NCI-H774 (cell line): ENCODE measurements at places on chromosomes 3 and 15.

DNA sequence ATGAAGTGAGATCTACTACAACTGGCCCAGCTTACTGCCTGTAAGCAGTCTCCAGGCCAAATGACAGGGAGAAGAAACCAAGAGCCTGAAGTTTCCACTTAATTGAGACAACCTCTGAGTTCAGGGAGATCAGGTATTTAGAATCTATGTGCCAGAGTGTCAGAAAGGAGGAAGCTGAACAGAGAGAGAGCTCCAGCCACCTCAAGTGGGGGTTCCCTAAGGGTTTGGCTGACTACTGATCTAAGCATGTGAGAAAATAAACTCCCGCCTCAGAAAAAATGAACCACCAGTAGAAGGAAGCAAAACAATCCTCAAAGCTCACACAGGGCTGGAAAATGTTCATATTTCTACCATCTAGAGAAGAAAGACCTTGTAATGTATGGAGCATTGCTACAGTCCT, 25.0 kb downstream of the ADAM10 start:
- no peak for DNase-seq

GRCh38 chr3:69248436-69248835, 126.0 kb upstream of the LMOD3 start:
- DNase-seq: no peak

GRCh38 chr3:182238126-182238525, 526.4 kb downstream of the SOX2 start:
- DNase-seq: no peak

DNA sequence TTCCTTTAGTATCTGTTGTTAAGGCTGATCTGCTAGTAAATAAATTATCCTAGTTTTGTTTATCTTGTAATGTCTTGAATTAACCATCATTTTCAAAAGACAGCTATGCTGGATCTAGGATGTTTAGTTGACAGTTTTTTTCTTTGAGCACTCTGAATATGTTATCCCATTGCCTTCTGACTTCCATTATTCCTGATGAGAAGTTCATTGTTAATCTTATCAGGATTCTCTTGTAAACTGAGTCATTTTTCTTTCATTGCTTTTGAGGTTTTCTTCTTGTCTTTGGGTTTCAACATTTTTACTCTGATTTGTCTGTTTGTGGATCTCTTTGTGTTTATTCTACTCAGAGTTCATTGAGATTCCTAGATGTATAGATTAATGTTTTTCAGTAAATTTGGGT, 157.7 kb downstream of the WNT7A start:
- no peak for DNase-seq

GRCh38 chr15:92579486-92579885, 76.1 kb downstream of the FAM174B start:
- no peak for DNase-seq
